DND-41 (cell line): ENCODE measurements at places on chromosomes 7 and 10.
A peak's percentile ranks its signal among the peaks of the same experiment; 100 is the strongest.

GRCh38 chr7:44893710-44894234 is 8.4 kb upstream of the PURB start:
- DNase-seq, result no peak
- H3K4me3 ChIP-seq, result no peak overlapping the region
- H3K27ac ChIP-seq, result no peak overlapping the region
- no peaks in the 10 kb centered on the region for H3K27me3 ChIP-seq

GRCh38 chr10:22453948-22454591 is 108.8 kb downstream of the SPAG6 start:
- no peaks in the 10 kb centered on the region for H3K27me3 ChIP-seq
- DNase-seq, result no peak
- no peak overlapping the region for H3K4me3 ChIP-seq
- H3K4me1 ChIP-seq, result no peaks in the 10 kb centered on the region
- H3K27ac ChIP-seq, result no peak overlapping the region

DNA sequence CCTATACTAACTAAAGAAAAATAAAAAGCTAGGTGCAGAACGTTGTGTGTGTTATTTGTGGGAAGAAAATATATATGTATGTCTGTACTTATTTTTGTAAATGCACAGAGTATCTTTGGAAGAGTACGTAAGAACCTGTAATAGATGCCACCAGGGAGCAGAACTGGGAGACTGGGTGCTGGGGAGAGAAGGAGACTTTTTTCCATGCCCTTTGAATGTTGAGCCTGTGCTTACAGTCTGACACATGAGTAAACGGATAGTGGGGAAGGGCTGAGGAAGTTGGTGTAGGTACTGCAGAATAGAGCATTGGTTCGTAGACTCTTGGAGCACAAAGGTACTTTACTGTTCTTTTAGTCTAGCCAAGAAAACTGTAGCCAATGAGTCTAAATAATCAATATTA is 1.3 kb upstream of the SCRN1 start:
- no peaks in the 10 kb centered on the region for H3K36me3 ChIP-seq
- DNase-seq, result no peak
- H3K27me3 ChIP-seq, result no peaks in the 10 kb centered on the region
- H3K27ac ChIP-seq, result no peak overlapping the region
- no peak overlapping the region for H3K4me3 ChIP-seq
- H3K4me1 ChIP-seq, result no peaks in the 10 kb centered on the region

DNA sequence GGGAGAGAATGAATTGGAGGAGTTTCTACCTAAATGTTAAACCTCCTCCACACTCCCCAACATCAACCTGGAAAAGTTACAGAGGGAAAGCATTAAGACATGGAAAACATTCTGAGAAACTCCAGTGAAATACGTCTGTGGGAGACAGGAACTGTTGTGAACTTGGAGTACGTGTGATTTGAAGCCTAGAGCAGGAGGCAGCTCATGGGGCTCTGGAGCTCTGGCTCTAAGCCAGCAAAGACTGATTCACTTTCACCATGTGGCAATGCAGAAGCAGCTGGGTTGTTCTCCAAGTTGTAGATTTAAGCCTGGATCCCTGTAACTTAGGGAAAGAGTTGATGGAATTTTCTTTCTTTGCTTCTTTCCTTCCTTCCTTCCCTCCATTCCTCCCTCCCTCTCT is 503.2 kb downstream of the NRG3 start:
- H3K27ac ChIP-seq, result no peak overlapping the region
- no peaks in the 10 kb centered on the region for H3K27me3 ChIP-seq
- H3K36me3 ChIP-seq, result no peaks in the 10 kb centered on the region
- no peak overlapping the region for H3K4me3 ChIP-seq
- no peaks in the 10 kb centered on the region for H3K4me1 ChIP-seq
- no peak for DNase-seq

DNA sequence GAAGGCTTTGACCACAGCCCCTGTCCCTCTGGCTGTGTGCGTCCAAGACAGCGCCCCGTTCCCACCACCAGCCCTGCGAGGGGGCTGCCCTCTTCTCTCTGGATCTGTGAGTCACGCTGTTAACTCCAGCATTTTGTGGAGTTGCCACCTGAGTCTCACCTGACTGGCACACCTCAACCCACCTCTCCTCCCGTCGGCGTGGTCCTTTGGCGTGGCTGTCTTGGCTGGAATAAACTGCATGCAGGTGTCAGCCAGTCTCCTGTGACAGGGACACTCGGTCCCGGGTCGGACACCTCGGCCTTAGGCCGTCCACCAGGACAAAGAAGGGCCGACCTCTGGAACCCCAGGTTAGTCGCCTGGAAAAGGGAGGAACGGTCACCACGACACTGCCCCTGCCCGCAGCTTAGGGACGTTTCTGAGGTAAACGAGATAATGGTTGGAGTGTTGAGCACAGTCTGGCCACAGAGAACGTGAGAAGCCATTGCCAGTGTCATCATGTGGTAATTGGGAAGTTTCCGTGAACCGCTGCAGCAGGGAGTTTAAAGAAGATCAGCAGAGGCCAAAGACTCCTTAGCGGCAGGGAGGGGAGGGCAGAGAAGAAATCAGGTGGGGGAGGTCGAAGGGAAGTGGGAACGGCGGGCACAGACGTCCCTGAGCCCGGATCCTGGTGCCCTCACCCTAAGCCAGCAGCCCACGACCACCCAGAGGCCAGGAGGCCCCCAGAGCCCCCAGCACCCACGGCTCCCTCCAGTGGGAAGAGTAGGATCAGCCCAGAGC is 73.6 kb upstream of the FAM20C start:
- H3K27ac ChIP-seq, result no peak overlapping the region
- H3K4me1 ChIP-seq, result no peaks in the 10 kb centered on the region
- H3K4me3 ChIP-seq, result no peak overlapping the region

- H3K27me3 ChIP-seq, result no peaks in the 10 kb centered on the region
- H3K4me3 ChIP-seq, result peak overlapping the region; percentile 9; the same call in 1 of the 2 replicates
- peak; percentile 36 for DNase-seq
- H3K27ac ChIP-seq, result peak overlapping the region; percentile 95
- H3K36me3 ChIP-seq, result peaks cover 73% of the 10 kb centered on the region
These were observed 14.9 kb downstream of the ZC3HAV1 start for GRCh38 chr7:139094596-139094995.

DNA sequence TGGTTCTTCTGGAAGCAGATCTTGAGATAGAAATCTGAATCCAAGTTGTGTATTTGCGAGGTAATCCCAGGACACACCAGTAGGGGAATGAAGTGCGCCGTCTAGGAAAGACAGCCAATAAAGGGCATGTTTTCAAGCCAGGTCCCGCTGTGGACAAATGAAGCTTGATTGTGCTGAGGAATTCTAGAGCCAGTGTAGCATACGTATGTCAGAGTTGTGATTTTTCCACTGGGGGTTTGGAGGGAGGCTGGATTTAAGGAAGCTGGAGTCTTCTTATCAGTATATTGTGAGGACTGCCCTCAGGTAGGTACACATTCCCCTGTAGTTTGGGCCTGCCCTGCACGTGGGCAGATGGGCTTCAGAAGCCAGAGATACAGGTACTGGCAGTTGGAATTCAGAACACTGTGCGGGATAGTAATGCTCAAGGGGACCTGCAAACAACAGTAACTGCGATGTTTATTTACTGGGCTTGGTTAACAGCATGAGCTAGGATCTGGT is 50.9 kb downstream of the GALNT11 start:
- no peak overlapping the region for H3K27ac ChIP-seq
- H3K4me3 ChIP-seq, result no peak overlapping the region
- H3K27me3 ChIP-seq, result no peaks in the 10 kb centered on the region
- H3K4me1 ChIP-seq, result no peaks in the 10 kb centered on the region
- H3K36me3 ChIP-seq, result no peaks in the 10 kb centered on the region

GRCh38 chr10:7506571-7506970 is 95.7 kb upstream of the SFMBT2 start:
- no peaks in the 10 kb centered on the region for H3K36me3 ChIP-seq
- no peak overlapping the region for H3K4me3 ChIP-seq
- H3K4me1 ChIP-seq, result peaks cover 44% of the 10 kb centered on the region
- no peak for DNase-seq
- no peaks in the 10 kb centered on the region for H3K27me3 ChIP-seq
- peak overlapping the region; percentile 97 for H3K27ac ChIP-seq

- no peak overlapping the region for H3K27ac ChIP-seq
- H3K4me1 ChIP-seq, result no peaks in the 10 kb centered on the region
- DNase-seq, result no peak
- no peak overlapping the region for H3K4me3 ChIP-seq
- H3K27me3 ChIP-seq, result no peaks in the 10 kb centered on the region
These were observed 90.3 kb downstream of the INPP5A start for GRCh38 chr10:132627666-132628531.

DNA sequence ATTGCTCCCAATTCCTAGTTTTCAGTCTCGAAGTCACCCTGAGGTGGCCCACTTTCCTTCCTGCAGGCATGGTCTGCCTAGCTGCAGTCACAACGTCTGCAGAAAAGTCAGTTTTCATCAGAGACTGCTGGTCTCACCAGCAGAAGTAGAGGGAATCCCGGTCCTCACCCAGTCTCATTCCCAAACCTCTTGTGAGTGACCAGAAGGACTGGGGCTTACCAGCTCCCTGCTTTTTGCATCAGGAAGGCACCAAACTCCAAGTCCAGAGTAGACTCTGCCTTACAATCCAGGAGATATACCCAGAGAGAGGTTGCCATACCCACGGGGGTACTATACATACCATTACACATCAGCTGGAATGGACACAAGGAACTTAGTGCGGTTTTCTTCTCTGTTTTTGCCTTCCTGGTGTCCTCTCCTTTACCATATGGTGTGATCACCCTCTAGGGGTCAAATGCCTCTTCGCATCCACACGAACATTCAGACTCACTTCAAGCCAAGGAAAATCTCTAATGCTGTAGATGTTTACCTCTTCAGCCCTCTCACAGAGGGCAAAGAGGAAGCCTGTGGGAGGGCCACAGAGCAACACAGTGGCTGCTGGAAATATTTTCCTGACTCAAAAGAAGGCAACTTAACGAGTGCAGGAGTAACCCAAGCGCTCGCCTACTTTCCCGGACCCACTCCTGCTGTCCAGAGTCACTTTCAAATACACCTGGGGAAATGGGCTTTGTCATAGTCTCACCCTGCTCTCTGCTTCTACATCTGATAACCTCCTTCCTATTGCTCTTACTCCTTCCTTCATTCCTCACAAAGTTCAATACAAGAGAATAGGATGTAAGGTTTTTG is 220.9 kb downstream of the C7orf25 start:
- no peaks in the 10 kb centered on the region for H3K4me1 ChIP-seq
- no peaks in the 10 kb centered on the region for H3K36me3 ChIP-seq
- peak; percentile 27 for DNase-seq

DNA sequence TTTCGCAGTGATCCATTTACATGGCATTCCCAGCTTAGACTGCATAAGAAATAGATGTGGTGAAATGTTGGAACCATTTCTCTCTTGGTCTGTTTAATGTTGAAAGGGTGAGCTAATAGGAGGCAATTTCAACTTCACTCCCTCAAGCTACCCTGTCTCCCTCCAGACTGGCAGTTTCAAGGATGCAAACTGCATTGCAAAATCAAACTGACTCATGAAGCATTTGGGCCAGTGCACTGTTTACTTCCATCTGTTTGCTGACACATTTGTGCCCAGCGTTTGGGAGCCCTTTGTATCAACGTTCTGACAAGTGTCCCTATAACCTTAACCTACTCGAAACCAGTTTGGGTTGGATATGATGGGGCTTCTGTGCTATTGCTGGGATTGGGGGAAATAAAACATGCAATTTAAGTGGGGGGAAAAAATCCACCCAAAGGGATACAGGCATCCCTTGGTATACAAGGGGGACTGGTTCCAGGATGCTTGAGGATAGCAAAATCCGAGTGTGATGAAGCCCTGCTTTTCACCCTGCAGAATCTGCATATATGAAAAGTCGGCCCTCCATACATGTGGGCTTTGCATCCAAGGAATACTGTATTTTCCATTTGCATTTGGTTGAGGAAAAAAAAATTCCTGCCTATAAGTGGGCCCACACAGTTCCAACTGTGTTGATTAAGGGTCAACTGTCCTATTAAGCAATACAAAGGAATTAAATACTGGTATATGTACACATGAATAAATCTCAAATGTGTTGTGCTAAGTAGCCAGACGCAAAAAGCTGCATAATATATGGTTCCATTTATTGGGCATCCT is 15.6 kb downstream of the RHEB start:
- no peaks in the 10 kb centered on the region for H3K27me3 ChIP-seq
- no peak overlapping the region for H3K4me3 ChIP-seq
- no peak for DNase-seq

GRCh38 chr7:105219771-105220160 is 169.0 kb downstream of the SRPK2 start:
- no peak overlapping the region for H3K4me3 ChIP-seq
- peaks cover 29% of the 10 kb centered on the region for H3K4me1 ChIP-seq

GRCh38 chr7:39594988-39595620 is 28.3 kb upstream of the RALA start:
- H3K4me3 ChIP-seq, result no peak overlapping the region
- no peaks in the 10 kb centered on the region for H3K36me3 ChIP-seq
- no peaks in the 10 kb centered on the region for H3K27me3 ChIP-seq
- H3K27ac ChIP-seq, result no peak overlapping the region
- peaks cover 9% of the 10 kb centered on the region for H3K4me1 ChIP-seq
- no peak for DNase-seq

GRCh38 chr10:95819620-95820329 is 63.8 kb downstream of the ENTPD1 start:
- H3K27me3 ChIP-seq, result peaks cover 9% of the 10 kb centered on the region
- H3K4me3 ChIP-seq, result no peak overlapping the region
- no peak overlapping the region for H3K27ac ChIP-seq
- no peaks in the 10 kb centered on the region for H3K36me3 ChIP-seq

- no peaks in the 10 kb centered on the region for H3K36me3 ChIP-seq
- H3K4me3 ChIP-seq, result no peak overlapping the region
- no peak overlapping the region for H3K27ac ChIP-seq
- DNase-seq, result no peak
These were observed 43.2 kb upstream of the GSAP start for GRCh38 chr7:77459311-77459726.

- no peak for DNase-seq
- no peaks in the 10 kb centered on the region for H3K4me1 ChIP-seq
- H3K36me3 ChIP-seq, result no peaks in the 10 kb centered on the region
These were observed 178.3 kb downstream of the DYNC1I1 start for GRCh38 chr7:95950698-95951097.

DNA sequence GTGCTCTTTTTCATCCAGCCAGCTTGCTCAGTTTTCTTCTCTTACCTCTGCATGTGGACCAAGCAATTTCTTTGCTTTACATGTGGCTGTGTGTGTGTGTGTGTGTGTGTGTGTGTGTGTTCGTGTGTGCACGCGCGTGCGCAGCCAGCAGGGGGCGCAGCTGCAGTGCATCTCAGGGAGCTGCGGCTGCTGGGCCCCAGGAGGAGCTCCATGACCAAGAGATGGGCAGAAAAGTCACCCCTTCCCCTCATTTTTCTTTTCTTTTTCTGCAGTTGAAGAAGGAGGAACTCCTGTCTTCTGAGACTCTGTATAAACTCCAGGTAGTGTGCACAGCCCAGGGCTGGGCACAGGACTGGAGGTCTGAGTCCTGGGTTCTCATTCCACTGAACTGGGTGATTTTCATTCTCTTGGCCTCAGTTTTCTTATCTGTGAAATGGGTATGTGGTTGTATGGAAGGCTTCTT is 41.8 kb downstream of the BLNK start:
- no peak overlapping the region for H3K4me3 ChIP-seq
- no peaks in the 10 kb centered on the region for H3K36me3 ChIP-seq
- DNase-seq, result peak; percentile 85
- no peaks in the 10 kb centered on the region for H3K27me3 ChIP-seq
